Esophagus muscularis mucosa (tissue), 4 donors: ENCODE measurements at places on chromosomes 7 and 10. TPM values are rescaled to one million over a fixed set of nuclear protein-coding genes. Genes with fewer than 3 reads are reported as not detected.

Gene RAB19
- total RNA-seq, result not detected

Gene PLXNA4
- total RNA-seq, result 5.0 TPM

- DNase-seq, result no peak
These were observed 17.4 kb downstream of the ESYT2 start for GRCh38 chr7:158811894-158812293.

GRCh38 chr10:71333129-71333887 lies 14.2 kb downstream of the SLC29A3 start:
- DNase-seq, result no peak

DNA sequence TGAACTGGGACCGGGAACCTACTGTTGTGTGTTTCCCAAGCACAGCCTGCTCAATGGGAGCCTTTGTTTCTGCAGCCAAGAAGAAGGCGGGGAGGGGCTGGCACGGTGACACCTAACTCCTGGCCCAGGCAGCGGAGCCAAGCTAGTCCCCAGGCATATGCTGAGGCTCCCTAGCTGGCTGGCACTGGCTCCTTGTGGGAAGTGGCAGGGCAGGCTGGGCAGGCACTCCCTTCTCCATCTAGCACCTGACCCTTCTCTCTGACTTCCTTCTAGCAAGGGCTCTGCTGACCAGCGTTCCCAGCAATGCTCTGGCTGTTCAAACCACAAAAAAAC lies 325.0 kb downstream of the PLXNA4 start:
- no peak for DNase-seq

DNA sequence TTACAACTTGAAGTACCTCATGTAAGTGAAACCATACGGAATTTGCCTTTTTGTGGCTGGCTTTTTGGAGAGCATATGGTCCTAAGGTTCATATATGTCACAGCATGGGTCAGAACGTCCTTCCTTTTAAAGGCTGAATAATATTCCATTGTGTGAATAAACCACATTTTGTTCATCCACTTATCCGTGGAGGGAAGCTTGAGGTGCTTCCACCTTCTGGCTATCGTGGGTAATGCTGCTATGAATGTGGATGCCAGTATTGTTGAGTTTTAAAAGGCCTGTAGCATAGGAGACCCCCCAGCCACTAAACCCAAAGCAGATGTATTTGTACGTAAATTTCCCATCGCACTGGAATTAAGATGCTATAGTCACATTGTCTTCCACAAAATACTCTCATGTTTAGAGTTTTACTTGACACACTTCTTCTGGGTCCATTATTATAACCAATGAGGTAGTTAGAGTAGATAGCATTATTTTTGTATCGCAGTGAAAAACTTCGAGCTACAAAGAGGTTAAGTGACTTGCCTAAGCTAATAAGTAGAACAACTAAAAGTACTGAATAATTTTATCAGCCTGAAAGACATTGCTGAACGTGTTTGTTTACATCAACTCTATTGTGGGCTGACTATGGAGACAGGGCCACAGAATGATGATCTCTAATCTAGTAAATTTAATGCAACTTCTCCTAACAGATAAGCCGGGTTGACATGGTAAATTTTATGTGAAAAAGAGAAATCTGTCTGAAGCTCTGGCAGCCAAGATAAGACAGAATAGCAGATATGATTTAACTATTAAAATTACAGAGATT lies 183.0 kb upstream of the CTBP2 start:
- DNase-seq, result no peak

Gene PPP1R3A
- total RNA-seq, result not detected

- no peak for DNase-seq
These were observed 84.0 kb upstream of the KLF6 start for GRCh38 chr10:3869036-3869435.

DNA sequence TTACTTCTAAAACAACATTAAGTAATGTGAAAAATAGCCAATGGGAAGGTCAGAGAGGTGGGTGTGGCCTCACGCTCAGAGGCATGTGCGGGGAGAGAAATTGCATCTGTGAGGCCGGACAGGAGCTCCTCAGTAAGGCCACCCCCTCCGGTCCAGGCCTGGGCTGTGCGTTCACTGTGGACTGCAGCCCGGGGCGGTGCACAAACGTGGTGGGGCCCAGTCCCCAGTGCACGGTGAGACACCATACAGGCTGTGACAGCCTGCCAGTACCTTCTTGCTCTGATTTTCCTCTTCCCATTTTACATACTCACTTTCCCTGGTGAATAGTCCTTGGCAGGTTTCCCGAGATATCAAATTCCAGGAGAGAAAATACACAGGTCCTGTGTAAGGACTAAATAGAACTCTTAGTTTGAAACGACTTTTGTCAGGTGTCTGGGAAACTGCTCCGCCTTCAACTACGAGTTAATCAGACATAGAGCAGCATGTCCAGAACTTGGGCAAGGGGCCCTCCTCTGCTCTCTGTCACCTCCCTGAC lies 174.1 kb upstream of the MKI67 start:
- no peak for DNase-seq

Gene CHRM2
- total RNA-seq, result 16.0 TPM

Gene PRTFDC1
- 8.3 TPM for total RNA-seq

Gene SAMD9L
- total RNA-seq, result 4.8 TPM

DNA sequence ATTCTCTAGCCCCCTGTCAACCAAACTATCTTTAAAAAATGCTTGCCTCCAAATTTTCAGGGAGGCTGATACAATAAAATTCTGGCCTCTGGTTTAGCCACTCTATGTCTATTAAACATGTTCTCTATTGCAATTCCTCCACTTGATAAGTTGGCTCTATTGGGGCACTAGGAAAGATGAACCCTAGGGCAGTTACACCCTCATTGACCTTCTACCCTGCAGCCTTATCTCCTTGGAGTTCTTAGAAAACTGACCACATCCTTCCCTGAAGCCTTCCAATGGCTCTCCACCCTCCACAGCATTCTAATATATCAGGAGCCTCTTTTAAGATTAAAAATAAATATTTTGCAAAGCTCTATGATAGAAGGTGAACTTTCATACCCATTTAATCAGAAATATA lies 30.6 kb downstream of the SVOPL start:
- no peak for DNase-seq

Gene CEP55
- 0.50 TPM for total RNA-seq

GRCh38 chr7:27104341-27105058 lies 2.0 kb upstream of the HOXA2 start:
- DNase-seq, result no peak

Gene CYP51A1
- total RNA-seq, result 28.1 TPM

Gene TUBB8
- not detected for total RNA-seq

- no peak for DNase-seq
These were observed 494.0 kb downstream of the TNS3 start for GRCh38 chr7:47087866-47088265.

- DNase-seq, result no peak
These were observed 186.0 kb downstream of the KIF20B start for GRCh38 chr10:89887406-89887805.

- no peak for DNase-seq
These were observed 23.5 kb upstream of the WAPL start for GRCh38 chr10:86545101-86545500.

DNA sequence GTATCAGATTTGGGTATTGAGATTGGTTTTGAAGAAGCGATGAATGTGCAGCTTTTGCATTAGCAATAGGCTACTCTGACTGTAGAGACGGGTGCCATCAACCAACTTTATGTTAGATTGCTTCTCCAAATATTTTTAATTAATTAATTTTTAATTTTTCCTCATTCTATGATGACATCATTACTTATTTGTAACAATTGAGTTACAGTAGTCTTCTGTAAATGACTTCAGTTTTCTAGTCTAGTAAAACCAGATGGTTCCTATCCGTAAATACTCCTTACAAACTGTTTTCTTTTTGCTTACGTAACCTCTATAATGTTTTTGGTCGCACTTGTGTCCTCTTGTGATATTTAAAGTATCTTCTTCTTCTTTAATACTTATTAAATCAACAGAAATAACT lies 118.1 kb downstream of the ZNF736 start:
- no peak for DNase-seq

GRCh38 chr10:118870467-118871243 lies 115.9 kb upstream of the CACUL1 start:
- DNase-seq, result peak; percentile 53

DNA sequence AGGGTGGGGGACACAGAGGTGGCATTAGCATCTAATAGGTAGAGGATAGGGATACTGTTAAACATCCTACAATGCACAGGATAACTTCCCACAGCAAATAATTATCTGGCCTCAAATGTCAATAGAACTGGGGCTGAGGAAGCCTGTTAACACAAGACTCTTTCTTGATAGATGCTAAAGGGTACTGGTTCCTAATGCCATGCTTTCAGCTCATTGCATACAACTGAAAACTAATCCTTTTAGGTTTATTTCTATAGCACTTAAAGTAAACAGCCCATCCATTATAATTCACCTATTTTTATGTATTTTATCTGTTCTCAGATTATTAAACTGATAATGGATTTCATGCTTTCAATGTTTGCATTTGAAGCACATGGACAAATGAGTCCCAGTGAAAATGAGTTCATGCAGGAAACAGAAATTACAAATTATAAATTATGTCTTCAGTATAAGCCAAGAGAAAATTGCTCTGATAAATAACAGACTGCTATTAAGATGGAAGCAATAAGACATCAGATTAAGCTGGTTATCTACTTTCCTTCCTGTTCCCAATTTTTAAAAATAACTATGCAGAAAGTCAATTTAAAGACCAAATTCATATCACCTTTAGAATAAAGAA lies 66.4 kb downstream of the AKR1D1 start:
- DNase-seq, result no peak

DNA sequence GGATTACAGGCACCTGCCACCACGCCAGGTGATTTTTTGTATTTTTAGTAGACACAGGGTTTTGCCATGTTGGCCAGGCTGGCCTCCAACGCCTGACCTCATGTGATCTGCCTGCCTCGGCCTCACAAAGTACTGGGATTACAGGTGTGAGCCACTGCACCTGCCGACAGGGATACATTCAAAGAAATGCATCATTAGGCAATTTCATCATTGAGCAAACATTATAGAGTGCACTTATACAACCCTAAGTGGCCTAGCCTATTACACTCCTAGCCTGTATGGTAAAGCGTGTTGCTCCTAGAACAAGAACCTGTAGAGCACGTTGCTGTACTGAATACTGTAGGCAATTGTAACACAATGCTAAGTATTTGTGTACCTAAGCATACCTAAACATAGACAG lies 350.3 kb downstream of the GALNT17 start:
- DNase-seq, result no peak
